ENCODE measurements at places on chromosomes 7 and 10. TPM values are rescaled to one million over a fixed set of nuclear protein-coding genes. Genes with fewer than 3 reads are reported as not detected.

GRCh38 chr10:75611172-75611992 lies 180.0 kb downstream of the LRMDA start:
- DNase-seq: no peak

Gene GARIN1A
- 0.48 TPM for total RNA-seq

GRCh38 chr7:106031300-106032035 lies 68.4 kb downstream of the CDHR3 start:
- DNase-seq: no peak

GRCh38 chr7:108222236-108222892 lies 92.2 kb upstream of the LAMB4 start:
- DNase-seq: no peak

GRCh38 chr7:46032942-46033341 lies 111.9 kb upstream of the IGFBP3 start:
- no peak for DNase-seq

Gene LAMB1
- total RNA-seq: not detected

Gene CPEB3
- 2.2 TPM for total RNA-seq

DNA sequence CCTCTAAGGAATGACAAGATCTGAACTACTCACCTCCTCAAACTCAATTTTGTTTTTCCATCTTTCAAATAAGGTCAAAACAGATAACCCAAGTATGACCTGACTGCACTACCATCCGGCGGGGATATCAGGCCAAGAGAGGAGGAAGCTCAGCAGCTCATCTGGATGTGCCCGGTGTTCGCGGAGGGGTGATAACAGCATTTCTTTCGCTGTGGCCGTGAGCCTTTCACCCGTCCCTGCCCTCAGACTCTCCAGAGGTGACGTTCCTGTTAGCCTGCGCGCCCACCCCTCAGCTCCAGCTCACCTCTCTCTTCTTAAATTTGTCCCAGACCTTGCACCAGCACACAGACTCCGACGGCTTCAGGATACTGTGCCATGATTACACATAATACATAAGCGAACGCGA lies 526 bp downstream of the ZNF248 start:
- DNase-seq: peak; percentile 39

DNA sequence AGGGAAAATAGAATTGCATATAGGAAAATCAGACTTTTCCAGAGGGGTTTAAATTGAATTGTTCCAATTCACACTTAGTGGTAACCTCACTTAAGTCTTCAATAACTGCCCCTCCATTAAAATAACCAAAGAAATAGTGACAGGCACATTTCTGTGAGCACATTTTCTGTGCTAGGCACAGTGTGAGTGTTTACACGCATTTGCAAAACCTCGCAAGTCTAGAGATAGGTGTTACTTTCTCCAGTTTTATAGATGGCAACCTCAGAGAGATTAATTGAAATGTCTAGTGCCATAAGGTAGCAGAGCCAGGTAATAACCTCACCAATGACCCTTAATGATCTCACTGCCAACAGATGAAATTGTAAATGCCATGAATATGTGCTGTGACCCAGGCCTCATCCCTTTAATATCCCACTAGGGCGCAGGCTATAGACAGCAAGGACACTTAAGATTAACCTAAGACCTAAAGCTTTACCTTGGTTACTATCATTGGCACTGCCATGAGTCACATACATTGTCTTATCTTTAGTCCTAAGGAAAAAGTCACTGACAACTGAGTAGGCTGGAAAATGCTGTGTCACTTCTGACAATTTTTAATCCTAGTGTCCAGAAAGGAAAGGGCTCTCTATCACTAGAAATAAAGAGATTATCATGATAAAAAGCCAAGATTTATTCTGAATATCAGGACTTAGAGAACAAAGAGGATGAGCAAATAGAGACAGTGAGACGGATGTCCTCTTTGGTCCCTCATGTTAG lies 187.8 kb downstream of the PPP1R17 start:
- DNase-seq: no peak

Gene CYP2C8
- total RNA-seq: not detected

- no peak for DNase-seq
Measured at GRCh38 chr10:123636598-123637325, 29.4 kb upstream of the GPR26 start.

- peak; percentile 46 for DNase-seq
Measured at GRCh38 chr7:30671793-30672465, 10.3 kb downstream of the CRHR2 start.

Gene HOXA4
- not detected for total RNA-seq

Gene PNLIPRP3
- total RNA-seq: not detected

- peak; percentile 83 for DNase-seq
Measured at GRCh38 chr10:100509241-100509840, 10.3 kb downstream of the SEC31B start.

Gene KCNMA1
- not detected for total RNA-seq

GRCh38 chr7:23604296-23604640 lies 7.1 kb downstream of the CCDC126 start:
- no peak for DNase-seq

Gene TMEM178B
- 0.25 TPM for total RNA-seq

- no peak for DNase-seq
Measured at GRCh38 chr10:48490571-48490940, 114.3 kb downstream of the ARHGAP22 start.

Gene FAM107B
- total RNA-seq: 220 TPM

GRCh38 chr7:5414916-5415315 lies 8.7 kb downstream of the TNRC18 start:
- no peak for DNase-seq

Gene TMEM270
- not detected for total RNA-seq

Gene NAT16
- not detected for total RNA-seq
